ENCODE measurements at places on chromosomes 7 and 10.

DNA sequence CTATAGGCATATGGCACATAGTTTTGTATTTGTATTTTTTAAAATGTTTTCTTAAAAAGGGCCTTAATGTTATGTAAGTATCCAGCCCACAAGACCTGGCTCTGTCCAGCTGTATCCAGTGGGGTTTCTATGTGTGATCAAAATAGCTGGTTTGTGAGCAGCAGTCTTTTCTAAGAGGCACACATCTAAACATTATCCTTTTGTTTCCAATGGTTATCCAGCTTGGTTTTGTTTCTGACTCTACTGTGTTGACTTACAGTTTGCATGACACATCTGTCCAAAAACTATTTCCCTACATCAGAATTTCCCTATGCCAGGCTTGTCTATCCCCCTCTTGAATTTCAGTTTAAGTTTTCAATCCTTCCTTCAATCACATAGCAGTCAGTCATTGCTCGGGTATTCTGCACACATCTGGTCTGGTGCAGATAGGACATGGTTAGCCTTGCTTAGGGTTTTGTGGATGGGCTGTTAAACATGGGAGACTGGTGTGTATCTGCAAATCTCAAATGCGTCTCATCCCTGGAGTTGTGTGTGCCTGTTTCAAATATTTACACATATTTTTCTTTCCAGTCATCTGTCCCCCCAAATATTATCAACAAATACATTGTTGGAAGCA lies 104.2 kb downstream of the SAMD9 start:
- DNase-seq: no peak

DNA sequence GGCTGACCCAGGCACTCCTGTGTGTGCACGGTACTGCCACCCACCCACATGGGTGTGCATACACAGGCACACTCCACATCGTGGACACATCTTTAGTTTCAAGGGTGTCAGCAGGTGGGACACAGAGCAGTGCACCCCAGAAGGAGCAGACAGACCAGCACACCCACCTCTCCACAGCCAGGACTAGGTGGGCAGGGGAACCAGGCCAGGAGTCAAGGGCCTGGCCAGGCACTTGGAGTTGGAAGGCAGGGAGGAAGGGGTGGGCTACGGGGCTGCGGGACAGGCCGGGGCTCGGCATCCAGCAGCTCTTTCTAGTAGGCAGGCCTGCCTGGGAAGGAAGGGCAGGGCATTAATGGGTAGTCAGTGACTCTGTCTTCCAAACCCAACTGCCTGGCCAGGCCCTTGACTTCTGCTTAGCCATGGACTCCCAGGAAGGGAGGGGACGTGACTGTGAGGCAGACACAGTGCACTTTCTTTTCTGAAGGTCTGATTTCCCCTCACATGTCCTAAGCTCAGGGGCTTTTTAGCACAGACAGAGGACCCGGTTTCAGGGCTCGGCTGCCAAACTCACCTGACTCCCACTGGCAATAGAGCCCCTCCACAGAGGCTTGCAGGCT lies 14.6 kb downstream of the RASGEF1A start:
- no peak for DNase-seq

GRCh38 chr7:26201247-26202018 lies at the start of gene CBX3:
TSS of gene CBX3 (plus strand) at chr7:26201745. CDS start at chr7:26202999, 1,254 bp downstream.
- peak; percentile 90 for DNase-seq

DNA sequence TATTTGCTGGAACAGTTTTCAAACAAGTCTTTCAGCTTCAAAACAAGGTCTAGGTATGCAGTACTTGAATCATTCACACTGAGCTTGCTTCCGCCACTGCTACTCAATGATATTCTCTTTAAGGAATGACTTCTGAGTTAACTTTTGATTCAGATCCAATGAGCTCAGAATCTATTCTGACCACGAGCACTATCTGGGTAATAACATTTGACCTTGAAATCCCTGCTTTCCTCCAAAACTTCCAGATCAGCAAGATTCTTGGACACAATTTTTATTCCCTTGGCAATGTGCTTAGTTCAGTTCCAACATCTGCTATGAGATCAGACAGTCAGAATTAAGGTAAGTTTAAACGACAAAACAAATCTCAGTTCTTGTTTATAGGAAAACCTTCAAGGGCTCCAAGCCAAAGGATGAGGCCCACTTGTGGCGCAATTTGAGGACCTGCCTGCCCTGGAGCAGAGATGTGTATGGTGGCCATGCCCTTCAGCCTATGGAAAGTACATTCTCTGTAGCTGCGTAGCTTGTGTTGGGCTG lies 87.2 kb downstream of the RNF216 start:
- peak; percentile 48 for DNase-seq

DNA sequence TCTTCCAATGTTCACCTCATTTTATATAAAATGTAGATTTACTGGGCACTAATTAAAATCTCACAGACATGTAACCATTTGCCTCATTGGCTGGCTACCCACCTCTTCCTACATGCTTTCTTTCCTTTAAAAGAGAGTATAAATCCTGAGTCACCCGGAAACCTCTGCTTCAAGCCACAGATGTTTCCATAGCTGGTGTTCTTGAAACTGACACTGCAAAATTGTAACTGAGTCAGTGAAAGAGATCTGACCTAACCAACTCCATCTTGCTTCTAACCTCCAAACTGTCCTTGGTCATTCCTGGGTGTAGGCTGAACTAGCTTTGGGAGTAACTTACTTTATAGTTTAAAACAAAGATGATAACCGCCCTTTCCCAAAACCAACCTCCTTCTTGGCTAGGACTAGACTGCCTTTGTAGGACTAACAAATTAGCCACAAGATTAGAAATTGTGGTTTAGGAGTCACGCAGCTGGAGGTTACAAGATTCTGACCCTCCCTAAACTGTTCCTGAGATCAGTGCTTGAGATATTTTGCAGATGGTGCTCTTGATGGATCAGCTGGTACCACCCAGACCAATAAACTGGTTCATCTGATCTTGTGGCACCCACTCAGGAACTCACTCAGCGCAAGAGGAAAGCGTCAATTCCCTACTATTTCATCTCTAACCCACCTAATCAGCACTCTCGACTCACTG lies 33.5 kb downstream of the SVOPL start:
- DNase-seq: no peak

Measured in activated T-cell treated with anti-CD3 and anti-CD28 coated beads, Interleukin-2, amount 50 U/mL, for 1 hour (primary cell).